SK-N-SH (cell line): ENCODE measurements at places on chromosomes 12 and 14.

GRCh38 chr14:98927986-98928385 is 344.0 kb downstream of the BCL11B start:
- DNase-seq, result no peak

DNA sequence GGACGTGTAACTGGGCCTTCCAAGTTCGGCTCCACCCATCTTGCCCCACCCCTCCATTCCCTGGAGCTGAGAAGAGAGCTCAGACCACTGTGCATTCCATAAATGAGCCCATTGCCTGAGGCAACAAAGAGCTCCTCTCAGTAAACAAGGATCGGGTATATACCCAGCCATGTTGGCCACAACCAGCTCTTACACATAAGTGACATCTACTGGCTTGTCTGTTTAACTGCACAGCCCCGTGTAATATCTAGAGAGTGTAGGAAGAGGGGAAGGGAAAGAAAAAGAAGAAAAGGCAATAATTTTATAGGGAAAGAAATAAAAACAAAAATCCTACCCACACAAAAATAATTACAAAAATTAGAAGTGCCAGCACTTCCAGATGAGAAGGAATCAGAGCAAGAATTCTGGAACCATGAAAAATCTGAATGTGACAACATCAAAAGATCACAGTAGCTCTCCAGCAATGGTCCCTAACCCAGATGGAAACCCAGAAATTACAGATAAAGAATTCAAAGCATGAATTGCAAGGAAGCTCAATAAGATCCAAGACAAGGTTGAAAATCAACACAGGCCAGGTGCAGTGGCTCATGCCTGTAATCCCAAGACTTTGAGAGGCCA is 308.1 kb downstream of the RPAP3 start:
- no peak for DNase-seq

- DNase-seq, result no peak
These were observed 25.3 kb upstream of the RHOJ start for GRCh38 chr14:63178912-63179311.

- DNase-seq, result no peak
These were observed 32.1 kb downstream of the PRMT8 start for GRCh38 chr12:3523058-3523457.

DNA sequence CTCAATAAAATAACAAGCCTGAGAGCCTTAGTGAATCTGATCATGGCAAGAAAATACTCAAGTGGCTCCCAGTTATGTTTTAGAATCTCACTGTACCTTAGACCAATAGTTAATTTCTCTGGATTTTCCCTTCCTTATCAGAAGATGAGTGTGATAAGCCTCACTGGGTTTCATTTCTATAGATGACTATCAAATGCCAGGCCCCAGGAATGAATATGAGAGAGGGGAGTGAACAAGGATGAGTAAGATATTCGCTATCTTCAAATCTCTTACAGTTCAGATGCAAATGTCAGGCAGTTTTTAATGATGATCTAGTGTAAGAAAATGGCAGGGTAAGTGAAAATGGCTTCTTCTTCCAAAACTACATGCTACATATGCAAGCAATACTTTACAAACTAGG is 26.1 kb upstream of the OR10P1 start:
- no peak for DNase-seq

GRCh38 chr12:101957252-101957959 is 80.0 kb downstream of the DRAM1 start:
- no peak for DNase-seq

DNA sequence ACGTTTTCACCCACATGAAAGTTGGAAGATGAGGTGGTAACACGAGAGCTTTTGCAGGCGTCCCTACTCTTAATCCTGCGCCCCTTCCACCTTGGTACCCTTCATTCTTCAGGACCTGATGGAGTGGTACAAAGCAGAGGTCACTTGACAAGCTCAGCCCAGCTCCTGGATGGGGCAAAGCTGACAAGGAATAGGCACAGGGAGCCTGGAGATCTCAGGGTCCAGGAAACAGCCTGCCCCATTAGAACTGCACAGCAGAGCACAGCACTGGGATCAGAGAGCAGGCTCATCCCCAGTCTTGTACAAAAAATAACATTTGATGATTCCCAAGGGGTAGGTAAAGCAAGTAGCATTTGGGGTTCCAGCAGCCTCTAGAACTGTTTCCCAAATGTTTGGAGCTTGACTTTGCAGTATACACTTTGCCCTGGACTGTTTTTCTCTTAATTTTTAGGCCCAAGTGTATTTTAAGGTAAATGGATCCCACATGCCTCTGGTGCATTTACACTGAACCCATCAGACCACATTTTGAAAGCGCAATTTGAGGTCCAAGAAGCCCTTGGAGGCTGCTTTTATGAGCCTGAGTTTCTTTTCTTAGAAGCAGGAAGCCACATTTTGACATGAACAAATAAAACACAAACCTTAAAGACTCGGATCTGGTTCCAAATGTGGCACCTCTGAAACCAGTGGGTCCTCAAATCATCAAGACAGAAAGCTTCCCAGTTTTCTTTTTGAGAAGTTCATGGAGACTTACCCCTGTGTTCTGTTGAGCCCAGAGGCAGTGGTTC is 633 bp downstream of the TC2N start:
- DNase-seq, result no peak

GRCh38 chr14:104222396-104223036 is 84.1 kb downstream of the KIF26A start:
- DNase-seq, result no peak

DNA sequence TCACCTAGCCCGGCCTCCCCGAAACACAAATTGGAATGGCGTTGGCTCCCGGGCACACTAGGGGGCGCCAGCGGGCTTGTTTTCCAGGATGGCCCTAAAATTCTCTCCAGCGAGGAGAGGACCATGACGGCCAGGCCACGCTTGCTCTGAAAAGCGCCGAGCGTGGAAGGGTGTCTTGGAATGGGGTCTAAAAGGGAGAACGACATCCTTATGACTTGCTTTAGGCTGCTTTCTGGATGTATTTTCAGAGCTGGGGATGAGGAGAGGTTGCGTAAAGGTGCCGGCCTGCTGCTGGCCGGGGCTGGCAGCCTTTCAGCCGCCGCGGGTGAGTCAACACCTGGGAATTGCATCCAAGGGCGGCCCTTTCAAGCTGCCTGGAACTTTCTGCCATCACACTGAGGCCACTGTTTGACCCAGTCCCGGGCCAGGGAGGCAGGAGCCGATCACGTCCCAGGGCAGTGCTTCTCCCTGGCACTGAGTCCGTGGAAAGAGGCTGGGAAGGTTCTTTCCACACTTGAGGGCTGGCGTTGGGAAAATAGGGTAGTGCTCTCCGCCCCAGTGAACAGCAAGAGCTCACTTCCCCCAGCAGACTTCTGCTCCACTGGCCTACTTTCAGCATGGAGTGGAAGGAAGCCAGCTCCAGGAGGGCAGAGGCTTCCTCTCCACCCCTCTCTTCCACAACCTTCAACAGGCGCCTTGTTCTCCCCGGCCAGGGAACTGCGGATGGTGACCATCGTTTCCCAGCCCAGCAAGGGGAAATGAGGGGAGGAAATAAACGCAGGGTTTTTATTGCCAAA is 216.2 kb downstream of the TTC8 start:
- DNase-seq, result peak; percentile 83

DNA sequence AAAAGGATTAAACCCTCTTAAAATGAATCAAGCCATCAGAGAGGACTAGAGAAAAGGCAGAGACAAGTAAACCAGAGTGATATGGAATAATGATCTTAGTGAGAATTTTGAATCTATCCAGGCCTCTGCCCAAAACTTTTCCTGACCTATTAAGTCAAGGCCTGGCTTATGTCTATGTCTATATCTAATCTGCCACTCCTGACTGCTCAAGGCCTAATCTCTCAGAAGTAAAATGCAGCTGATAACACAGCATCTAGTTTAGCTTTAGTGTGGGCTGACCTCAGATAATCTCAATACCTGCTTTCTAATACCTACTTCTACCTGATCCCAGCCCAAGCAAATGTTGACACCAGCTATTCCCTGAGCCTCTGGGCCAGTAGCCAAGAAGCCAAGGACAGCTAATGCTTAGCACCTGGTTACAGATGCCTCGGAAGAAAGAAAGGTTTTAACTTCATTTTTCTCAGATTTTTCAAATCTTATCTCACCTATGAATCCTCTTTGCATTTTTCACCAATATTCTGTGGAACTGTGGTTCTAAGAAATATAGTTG is 1472.5 kb upstream of the SEL1L start:
- DNase-seq, result no peak

DNA sequence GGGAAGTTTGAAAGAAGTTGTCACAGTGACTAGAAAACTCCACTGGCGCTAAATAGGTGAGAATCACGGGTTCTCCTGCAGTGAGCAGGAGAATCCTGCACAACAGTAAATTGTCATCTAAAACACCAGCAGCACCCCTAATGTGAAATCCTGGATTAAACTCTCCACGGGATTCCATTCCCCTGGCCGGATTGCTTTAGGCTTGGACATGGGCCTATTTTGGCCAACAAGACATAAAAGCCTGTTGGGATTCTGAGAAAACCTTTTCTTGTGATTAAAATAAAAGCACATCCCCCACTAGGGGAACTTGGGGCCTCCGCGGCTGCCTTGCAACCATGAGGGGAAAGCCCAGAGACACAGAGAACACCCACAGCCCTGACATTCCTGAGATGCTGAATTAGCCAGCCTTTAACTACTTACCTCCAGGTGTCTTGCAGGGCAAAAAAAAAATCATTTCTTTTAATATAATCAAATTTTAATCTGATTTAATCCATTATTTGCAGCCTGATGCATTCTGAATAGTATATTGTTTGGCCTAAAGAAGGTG is 21.0 kb upstream of the TSPAN11 start:
- no peak for DNase-seq

DNA sequence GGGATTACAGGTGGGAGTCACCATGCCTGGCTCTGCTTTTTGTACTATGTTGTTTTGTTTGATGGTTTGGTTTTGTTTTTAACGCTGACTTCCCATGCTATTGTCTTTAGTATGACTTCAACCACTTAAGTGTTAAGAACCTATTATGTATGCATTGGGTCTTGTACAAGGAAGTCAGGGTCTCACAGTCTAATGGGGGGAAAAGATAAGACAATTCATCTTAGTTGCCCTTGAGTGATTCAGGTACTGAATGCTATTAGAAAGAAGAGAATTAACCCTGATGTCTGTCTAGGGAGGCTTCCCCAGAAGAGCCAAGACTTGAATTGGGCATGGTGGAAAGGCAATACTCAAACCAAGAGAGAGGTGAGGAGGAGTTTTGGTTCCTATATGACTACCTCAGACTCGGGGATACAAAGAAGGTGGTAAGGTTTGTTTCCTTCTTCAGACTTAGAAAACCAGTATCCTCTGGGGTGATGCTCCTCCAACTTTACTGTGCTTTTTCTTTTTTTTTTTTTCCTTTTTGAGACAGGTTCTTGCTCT is 64.6 kb downstream of the SUSD6 start:
- no peak for DNase-seq

DNA sequence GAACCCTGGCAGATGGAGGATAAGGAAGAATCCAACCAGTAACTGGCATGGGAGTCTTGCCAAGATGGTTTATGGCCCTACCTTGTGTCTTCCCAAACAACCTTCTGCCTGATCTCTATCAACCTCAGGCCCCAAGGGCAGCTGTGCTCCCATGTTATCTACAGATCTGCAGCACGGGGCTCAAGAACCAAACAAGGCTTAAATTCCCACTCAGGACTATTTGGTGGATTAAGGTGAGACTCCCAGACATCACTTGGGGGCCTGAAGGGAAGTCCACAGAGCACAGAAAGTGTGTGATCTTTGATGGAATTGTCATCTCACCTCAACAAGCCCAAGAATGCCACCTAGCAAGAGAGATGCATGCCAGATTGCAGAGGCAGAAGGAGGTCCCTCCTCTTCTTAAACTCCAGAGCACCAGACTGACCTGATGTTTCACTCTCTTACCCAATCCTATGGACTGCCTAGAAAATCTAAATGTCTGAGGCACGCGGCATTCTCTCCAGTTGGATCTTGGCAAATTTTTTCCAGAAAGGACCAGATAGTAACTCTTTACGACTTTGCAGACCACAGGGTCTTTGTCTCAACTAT is 759.5 kb upstream of the TBX3 start:
- DNase-seq, result no peak

DNA sequence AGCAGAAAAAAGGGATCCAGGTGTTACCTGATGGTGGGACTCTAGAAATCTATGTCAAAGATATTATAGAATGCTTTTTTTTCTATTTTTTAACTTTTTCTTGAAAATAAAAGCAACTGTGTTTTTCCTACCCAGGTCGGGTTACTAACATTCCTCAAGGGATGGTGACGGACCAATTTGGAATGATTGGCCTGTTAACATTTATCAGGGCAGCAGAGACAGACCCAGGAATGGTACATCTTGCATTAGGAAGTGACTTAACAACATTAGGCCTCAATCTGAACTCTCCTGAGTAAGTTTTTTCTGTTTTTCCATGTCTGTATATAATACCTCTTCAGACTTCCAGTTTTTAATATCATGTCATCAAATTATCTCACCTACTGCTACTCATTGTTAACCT is 27.6 kb upstream of the KCNMB4 start:
- DNase-seq, result no peak

DNA sequence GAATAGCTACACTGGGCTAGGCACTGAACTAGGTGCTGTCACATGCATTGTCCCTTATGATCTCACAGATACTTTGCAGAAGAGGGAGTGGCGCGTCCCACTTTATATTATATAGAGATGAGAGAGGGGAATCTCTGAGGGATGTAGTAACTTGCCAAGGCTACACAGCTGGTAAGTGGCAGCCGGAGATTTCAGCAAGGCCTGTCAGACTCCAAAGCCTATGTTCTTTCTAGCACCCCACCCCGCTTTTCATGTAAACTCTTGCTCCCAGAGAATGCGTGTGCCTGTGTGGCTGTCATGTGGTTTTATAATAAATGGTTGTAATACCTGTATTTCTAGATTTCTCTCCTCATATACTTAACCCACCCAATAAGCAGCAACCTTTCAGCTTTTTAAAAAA is 39.1 kb downstream of the WDR20 start:
- DNase-seq, result no peak

- DNase-seq, result no peak
These were observed 9.7 kb downstream of the SPTSSA start for GRCh38 chr14:34452258-34452822.

DNA sequence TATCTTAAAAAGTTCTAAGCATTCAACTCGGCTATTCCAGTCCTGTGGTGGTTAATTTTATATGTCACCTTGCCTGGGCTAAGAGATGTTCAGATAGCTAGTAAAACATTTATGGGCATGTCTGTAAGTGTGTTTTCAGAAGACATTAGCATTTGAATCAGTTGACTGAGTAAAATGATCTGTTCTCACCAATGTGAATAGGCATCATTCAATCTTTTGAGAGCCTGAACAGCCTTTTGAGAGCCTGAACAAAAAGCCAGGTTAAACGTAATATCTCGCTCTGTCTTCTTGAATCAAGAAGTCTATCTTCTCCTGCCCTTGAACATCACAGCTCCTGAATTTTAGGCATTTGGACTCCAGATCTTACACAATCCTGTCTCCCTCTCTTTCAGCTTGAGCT is 1266.1 kb downstream of the LRFN5 start:
- no peak for DNase-seq

- DNase-seq, result no peak
These were observed 352 bp downstream of the PHB2 start for GRCh38 chr12:6970096-6970527.
